ENCODE measurements at places on chromosomes 1 and 21. TPM values are rescaled to one million over a fixed set of nuclear protein-coding genes. Genes with fewer than 3 reads are reported as not detected.

- no peak for DNase-seq
Measured at GRCh38 chr1:208093754-208094719, 150.1 kb downstream of the PLXNA2 start.

The NUAK2 gene
- total RNA-seq = 13.5 TPM

DNA sequence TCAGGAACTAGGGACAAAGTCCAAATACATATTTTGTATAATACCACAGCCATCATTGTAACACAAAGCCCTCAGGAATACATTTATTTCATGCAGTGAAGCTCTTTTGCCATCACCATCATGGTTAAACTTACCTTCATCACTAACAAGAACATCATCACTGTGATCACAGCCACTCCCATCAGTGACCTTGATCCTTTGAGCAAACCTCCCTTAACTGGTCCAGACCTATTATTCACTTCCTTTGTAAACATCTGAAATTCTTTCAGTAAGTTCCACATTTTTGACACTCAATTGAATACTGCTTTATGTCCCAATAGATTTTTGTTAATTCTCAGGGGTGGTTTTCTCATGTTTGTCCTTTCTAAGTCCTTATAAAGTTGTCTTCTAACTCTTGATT, 16.2 kb upstream of the KPRP start:
- no peak for DNase-seq

GRCh38 chr1:33348676-33349080, 27.8 kb upstream of the A3GALT2 start:
- DNase-seq = no peak

DNA sequence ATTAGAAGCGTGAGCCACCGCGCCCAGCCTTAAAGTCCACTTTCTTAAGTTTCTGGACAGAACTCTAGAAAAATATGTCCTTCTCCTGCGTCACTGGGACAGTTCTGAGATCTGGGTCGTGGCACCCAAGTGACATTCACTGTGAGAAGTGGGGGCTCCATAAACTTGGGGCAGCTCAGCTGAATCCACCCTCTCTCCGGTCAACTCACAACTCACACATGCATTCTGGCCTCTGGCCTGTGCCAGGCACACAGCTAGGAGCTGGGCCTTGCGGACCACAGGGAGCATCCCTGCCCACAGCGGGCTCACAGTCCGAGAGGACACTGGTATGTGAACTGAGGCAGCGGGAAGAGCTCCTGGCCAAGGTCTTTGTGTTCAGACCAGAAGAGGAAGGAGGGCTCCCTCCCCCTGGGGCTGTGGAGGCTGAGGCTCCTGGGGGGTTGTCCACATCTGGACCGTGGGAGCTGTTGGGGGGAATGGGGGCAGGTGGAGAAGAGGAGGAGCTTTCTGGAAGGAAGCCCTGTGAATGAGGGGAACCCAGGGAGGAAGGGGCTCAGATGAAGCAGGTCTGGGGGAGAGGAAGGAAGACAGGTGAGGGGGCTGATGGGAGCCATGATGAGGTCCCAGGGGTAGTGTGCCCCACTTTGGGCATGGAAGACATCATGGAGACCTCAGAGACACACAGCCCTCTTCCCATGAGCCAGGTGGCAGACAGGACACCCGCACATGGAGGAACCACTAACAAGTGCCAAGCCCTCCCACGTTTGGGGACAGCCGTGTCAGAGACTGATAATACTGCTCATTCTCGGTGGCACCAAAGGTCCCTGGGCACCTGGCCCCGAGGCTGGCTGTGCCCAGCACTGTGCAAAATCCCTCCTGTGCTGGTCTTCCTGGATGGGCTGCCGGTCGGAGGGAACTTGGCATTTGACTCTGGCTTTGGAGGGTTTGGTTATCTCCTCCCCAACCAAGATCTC, 191.0 kb upstream of the VAMP3 start:
- DNase-seq = no peak

GRCh38 chr1:186819563-186819962, 9.2 kb upstream of the PLA2G4A start:
- no peak for DNase-seq

- DNase-seq = no peak
Measured at GRCh38 chr1:7299994-7300393, 471.1 kb upstream of the VAMP3 start.

DNA sequence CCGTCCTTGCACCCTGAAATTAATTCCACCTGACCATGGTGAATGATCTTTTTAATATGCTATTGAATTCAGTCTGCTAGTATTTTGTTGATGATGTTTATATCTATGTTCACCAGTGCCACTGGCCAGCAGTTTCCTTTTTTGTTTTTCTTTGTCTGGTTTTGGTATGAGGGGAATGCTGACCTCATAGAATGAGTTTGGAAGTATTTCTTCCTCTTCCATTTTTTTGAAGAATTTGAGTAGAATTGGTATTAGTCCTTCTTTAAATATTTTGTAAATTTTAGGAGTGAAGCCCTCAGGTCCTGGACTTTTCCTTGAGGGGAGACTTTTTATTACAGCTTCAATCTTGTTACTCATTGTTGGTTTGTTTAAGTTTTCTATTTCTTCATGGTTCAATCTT, 231.6 kb downstream of the MRPL39 start:
- no peak for DNase-seq

DNA sequence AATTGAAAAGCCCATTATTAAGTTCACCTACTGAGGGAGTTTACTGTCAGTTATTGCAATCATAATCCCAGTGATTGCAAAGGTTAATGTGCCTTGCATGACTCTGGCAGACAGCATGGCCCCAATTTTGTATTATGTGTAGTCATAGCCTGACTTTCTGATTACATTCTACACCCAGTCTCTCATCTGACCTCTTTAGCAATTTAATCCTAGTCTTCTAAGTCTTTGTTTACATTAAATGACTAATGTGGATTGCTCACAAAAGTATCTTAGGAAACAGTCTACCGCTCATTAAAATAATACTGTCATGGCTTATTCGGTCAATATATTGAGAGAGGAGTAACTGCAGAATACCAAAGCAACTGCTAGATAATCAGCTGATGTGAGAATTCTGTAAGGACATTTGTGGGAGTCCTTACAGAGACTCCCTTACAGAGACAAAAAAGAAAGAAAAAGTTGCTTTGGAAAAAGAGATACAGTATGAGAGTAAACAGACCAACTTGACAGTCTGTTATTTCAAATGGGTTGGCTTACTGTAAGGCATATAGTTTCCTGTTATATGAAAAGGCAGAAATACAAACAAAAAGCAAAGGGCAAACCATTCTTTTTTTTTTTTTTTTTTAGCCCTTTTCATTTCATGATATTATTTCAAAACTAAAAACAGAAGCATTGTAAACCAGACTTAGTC, 42.8 kb downstream of the SMG7 start:
- DNase-seq = no peak

- DNase-seq = no peak
Measured at GRCh38 chr1:7006996-7007871, 222.0 kb downstream of the CAMTA1 start.

DNA sequence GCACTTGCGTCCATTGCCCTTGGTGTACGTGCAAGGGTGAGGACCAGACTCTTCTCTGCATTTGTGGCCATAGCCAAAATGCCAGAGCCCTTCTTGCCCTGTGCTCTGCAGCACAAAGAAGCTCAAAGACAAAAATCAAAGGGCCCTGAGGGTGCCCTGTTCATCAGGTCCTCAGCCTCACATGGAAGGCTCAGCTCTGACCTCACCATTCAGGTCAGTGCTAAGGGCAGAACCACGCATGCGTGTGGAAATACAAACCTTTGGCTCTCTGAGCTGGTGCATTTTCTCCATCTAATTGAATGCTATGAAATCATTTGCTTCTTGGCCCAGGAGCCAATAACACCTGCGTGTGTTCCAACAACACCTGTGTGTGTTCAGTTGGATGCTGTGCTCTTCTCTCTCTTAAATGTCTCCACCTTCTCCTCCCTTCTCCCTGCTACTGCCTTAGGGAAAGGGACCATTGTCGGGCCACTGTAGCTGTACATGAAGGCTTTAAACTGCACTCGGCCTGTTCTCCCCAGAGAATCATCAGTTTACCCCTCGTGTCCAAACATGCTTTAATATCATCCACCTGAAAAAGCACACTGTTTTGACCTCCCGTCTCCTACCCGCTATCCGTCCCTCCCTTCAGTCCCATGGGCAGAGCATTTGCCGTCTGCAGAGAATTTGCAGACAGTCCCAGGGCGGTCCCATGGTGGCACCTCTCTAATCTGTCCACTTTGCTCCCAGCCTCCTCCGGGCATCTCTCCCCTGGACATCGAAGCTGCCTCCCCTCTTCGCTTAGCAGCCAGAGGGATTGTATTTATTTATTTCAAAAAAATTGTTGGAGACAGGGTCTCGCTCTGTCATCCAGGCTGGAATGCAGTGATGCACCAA, 60.6 kb downstream of the EVA1C start:
- DNase-seq = no peak

GRCh38 chr1:119075614-119076013, 64.8 kb downstream of the WARS2 start:
- DNase-seq = no peak

DNA sequence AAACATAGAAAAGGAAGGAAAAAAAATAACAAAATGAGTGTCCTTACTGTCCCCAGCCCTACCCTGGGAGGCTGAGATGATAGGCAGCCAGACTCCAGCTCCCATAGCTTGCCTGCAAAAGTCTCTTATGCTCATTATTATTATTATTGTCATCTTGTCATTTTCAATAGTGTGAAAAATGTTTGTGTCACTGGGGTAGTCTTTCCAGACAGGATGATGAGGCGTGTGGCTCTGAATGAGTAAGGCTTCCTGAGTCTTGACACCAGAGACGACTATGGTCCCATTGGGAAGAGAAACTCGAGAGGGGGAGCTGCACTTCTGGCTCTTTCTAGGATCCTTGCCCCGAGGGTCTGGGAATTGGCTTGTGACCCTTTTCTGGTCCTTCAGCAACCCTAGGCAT, 1.1 kb upstream of the CYB561D1 start:
- DNase-seq = no peak

- no peak for DNase-seq
Measured at GRCh38 chr21:18252680-18253079, 8.0 kb downstream of the CHODL start.

DNA sequence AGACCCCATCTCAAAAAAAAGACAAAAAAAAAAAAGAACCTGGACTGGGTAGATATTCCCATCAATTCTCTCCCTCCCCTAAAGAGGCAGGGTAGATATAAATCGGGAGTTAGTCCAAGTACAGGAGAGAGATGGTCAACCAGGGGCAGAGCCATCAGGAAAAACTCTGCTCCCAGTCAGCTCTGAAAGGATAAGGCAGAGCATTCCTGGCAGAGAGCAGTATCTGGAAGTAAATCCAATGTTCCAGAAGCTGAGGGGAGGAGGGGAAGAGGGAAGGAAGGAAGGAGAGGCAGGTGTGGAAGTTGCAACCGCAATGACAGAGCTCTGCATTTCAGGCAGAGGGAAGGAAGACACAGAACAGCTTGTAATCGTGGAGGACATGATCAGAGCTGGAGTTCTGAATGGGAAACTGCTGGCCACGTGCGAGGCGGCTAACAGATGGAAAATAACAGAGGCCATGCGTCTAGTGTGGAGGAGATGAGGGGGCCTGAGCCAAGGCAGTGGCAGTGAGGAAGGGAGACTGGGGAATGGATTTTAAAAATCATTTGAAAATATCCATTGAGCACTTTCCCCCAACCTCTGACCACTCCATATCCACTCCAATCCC, 15.3 kb upstream of the VWA5B1 start:
- DNase-seq = no peak

The KCNE2 gene
- total RNA-seq = 1.8 TPM

DNA sequence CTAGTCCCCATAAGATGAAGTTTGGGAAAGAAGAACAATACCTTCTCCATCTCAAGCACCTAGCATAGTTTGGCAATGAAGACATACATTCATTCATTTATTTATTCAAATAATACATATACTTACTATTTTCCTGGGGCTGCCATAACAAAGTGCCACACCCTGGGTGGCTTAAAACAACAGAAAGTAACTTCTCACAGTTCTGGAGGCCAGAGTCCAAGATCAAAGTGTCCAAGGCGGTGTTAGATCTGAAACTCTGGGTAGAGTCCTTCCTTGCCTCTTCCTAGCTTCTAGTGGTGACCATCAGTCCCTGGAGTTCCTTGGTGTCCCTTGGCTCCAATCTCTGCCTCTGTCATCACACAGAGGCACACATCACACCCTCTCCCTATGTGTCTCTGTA, 112.1 kb upstream of the IGSF21 start:
- no peak for DNase-seq

GRCh38 chr1:157202331-157202730, 64.1 kb upstream of the ETV3 start:
- DNase-seq = no peak

DNA sequence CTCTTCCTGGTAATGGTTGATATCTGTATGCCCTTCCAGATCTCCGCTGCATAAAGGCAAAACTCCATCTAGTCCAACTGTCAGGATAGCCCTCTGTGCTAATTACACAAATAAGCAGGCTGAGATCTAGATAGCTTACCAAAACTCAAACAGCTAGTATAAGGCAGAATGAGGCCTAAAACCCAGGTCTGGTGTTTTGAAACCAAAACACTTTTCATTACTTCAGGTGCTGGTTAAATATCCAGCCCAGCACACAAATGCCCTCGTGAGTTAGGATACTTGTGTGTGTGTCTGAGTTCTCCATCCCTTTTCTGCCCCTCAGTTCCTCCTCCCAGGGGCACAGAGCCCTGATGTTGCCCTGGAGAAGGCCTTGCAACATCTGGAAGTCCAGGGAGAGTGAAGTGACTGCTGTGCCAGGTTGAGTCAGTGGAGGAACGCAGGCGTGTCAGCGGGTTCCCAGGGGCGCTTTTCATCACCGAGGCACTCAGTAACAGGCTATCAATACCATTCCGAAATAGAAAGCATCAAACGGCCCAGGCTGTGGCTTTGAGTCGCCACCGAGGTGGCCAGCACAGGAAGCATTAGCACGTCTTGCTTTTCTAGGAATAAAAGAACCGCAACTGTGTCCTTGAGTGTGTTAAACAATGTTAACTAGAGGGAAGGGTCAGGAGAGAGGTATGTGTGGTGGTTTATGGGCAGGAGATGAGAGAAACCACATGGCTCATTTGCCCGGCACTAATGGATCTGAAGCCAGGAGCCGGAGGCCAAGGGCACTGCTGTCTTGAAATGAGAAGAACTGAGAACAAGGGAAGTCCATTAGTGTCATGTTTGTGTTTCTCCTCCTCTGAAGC, 90.7 kb upstream of the WLS start:
- DNase-seq = no peak

DNA sequence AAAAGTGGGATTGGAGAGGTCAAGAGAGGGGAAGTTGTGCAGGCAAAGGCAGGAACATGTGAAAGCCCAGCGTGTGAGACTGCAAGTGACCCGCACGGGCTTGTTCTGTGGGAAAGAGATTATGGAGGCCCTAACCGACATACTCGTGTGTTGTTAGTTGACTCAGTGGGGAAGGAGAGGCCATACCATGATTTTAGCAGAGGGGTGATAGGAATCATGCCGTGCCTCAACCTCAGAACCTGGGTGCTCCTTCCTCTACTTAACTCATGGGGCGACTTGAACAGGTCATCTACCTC, 19.3 kb downstream of the PGLYRP3 start:
- DNase-seq = no peak

The RLF gene
- 21.4 TPM for total RNA-seq

DNA sequence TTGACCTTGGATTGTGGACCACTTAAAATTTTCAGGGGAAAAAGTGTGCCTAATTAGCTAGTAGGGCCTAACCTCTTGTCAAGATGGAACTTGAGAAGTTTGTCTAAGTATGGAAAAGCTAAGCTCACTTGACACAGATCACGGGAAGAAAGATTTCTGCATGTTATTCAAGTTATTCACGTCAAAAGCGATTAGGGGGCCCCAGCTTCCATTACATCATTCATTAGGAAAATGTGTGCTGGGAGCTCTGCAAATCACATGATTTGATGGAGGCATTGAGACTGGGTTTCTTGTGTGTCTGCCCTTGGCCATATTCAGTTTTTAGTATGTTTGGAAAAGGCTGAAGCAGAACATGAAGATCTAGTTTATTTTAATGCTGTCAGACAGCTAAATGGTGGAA, 15.5 kb upstream of the POGZ start:
- no peak for DNase-seq
